ENCODE measurements at places on chromosomes 12 and 14.

- no peak for DNase-seq
Measured at GRCh38 chr14:54935100-54935499, 32.5 kb upstream of the GCH1 start.

- peak; percentile 40 for DNase-seq
Measured at GRCh38 chr12:121580959-121581685, at the start of gene KDM2B. Gene KDM2B, minus strand, starts transcription at chr12:121581023. Its CDS starts 112 bp downstream, at chr12:121580911.

DNA sequence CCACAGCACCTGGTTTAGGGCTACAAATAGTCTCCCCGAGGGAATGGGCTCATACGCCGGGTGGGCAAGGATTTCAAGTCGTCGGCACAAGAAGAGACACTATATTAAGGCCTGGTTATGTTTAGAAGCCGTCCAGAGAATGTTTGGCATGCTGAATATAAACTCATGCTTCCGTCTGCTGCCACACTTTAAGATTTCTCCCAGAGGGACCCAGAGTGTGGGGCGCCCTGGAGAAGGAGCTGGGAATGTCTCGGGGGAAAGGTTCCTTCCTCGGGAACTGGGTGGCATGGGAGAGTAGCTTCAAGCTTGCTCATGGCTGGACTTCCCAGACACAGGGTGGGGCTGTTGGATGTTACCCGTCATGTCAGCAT, 295.7 kb downstream of the CACNA1C start:
- no peak for DNase-seq

GRCh38 chr12:24404086-24404815, 454.8 kb upstream of the SOX5 start:
- no peak for DNase-seq

- peak; percentile 53 for DNase-seq
Measured at GRCh38 chr12:84922693-84923092, 10.1 kb upstream of the SLC6A15 start.

- DNase-seq, result no peak
Measured at GRCh38 chr14:76687611-76688382, 73.5 kb upstream of the VASH1 start.

DNA sequence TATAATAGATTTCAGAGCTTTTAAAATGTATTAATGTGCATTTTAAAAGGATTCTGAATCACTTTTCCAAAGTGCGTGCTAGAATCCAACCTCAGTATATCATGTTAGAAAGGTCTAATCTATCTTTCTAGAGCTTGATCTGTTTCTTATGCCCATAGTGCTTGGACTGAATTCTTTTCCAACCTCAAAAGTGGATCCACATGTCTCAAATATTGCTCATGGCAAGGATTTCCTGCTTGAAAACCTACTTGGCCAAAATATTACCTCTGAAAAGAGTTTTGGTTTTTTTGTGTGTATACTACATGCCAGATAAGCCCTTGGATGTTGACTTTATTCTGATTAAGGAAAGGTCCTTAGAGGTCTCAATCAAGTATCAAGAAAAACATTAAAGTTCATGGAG, 16.9 kb upstream of the SLC6A15 start:
- DNase-seq, result peak; percentile 57

- DNase-seq, result no peak
Measured at GRCh38 chr14:76125511-76125910, 26.2 kb upstream of the GPATCH2L start.

All from AG10803 (cell line).